Cardiac ventricle fibroblast (primary cell): ENCODE measurements at places on chromosomes 7 and 10. TPM values are rescaled to one million over a fixed set of nuclear protein-coding genes. Genes with fewer than 3 reads are reported as not detected.

Gene AOAH
- total RNA-seq = not detected in 2 replicates

Gene AKR1C8
- total RNA-seq = not detected in 2 replicates

Gene SPDYE16
- total RNA-seq = 0.75 TPM in 1 of 2 replicates, not detected in the other

Gene ARHGEF5
- total RNA-seq = 2.2 and 2.8 TPM in 2 replicates

Gene TAS2R41
- not detected in 2 replicates for total RNA-seq

Gene NXPH1
- total RNA-seq = not detected in 2 replicates

Gene POLL
- 14.1 and 17.1 TPM in 2 replicates for total RNA-seq

Gene MUC3A
- total RNA-seq = not detected in 2 replicates

Gene PTF1A
- not detected in 2 replicates for total RNA-seq

Gene PRLHR
- not detected in 2 replicates for total RNA-seq

Gene NEUROG3
- not detected in 2 replicates for total RNA-seq

Gene STK32C
- 10.4 and 10.5 TPM in 2 replicates for total RNA-seq

Gene ACTL6B
- not detected in 2 replicates for total RNA-seq

Gene CHAT
- total RNA-seq = not detected in 2 replicates

Gene IDI2
- total RNA-seq = not detected in 2 replicates

Gene NCF1
- total RNA-seq = not detected in 2 replicates

Gene NUTM2E
- not detected in 2 replicates for total RNA-seq

Gene SLC16A9
- 0.37 and 0.59 TPM in 2 replicates for total RNA-seq

Gene CCNY
- total RNA-seq = 28.6 and 33.1 TPM in 2 replicates

Gene UNCX
- total RNA-seq = not detected in 2 replicates

Gene SPDYE6
- total RNA-seq = not detected in 2 replicates

Gene FAM237B
- total RNA-seq = not detected in 2 replicates

Gene C10orf143
- 1.1 and 3.2 TPM in 2 replicates for total RNA-seq

Gene FAM221A
- total RNA-seq = 0.56 and 0.64 TPM in 2 replicates

Gene PDCD4
- 80.8 and 81.2 TPM in 2 replicates for total RNA-seq

Gene AGBL3
- 1.1 and 7.0 TPM in 2 replicates for total RNA-seq

Gene IFIT1B
- total RNA-seq = 0.29 TPM in 1 of 2 replicates, not detected in the other

Gene ANKRD1
- total RNA-seq = 1.6 and 1.7 TPM in 2 replicates

Gene FBH1
- 62.3 and 62.8 TPM in 2 replicates for total RNA-seq

Gene SLC35G1
- total RNA-seq = 3.7 and 5.6 TPM in 2 replicates

Gene SCART1
- 0.73 and 2.2 TPM in 2 replicates for total RNA-seq

Gene CLRN3
- not detected in 2 replicates for total RNA-seq

Gene LLCFC1
- not detected in 2 replicates for total RNA-seq

Gene COL1A2
- 7,163 and 7,512 TPM in 2 replicates for total RNA-seq
